ENCODE measurements at places on chromosomes 3 and 15.

DNA sequence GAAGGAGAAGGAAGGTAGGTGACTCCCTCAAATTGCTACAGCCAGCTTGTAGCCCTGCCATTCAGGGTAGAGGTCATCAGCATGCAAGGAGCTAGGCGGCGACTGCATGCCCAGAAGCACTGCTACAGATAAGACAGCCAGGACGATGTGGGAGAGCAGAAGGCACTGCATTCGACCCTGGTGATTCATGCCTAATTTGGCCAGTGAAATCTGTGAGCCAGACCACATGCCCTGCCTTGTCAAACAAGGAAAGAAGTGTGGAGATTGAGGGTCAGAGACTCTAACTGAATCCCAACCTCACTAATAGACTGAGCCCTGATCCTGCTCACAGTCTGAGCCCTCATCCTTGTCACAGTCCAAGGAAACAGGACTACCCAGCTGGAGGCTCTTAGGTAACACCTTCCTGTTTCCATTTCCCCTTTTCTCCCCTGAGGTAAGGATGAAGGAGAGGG is 86.6 kb downstream of the LINGO1 start:
- DNase-seq = no peak

GRCh38 chr3:189674249-189674913 is 43.2 kb downstream of the TP63 start:
- no peak for DNase-seq

DNA sequence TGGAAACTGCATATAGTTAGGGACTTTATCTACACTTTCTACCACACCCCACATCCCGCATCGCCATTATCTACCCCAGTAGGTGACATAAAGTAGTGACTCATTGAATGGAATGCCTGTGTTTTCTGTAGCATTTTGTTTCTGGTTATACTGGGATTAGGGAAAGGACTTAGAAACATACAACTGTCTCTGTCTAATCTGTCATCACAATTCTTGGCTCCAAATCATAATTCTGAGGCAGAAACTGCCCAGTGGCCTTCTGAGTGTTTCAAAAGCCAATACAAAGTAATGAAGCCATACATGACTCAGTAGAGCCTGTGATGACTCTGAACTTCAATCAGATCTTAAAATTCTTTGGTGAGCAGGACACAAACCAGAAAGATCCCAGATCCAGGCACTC is 115.7 kb upstream of the CHRM5 start:
- DNase-seq = no peak

DNA sequence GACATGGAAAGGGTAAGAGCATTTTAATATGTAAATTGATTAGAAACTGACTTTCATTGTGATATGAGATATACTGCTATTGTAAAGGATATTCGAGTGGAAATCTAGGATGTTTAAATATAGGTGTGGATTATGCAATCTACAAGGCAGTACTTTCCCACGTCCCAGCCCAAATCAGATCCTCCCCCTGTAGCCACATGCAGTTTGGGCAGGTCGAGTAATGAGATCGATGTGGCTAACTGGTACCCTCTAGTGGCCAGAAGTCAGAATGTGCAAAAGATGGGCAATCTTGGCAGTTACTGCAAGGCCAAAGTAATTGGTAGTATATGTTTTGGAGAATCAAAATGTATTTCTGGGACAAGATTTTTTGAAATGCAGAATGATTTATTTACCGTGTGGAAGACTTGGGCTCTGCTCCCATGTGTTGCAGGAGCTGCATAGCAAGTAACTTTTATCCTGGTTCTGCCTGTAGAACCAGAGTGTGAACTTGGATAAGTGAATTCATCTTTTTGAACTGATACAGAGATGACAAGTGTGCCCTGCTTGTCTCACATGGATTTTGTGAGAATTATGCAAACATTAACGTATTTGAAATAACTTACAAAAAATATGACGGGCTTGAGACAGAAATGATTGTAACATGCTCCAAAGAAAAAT is 94.5 kb upstream of the ADAMTSL3 start:
- peak; percentile 17 for DNase-seq

GRCh38 chr3:126211569-126211968 is 31.2 kb upstream of the ALDH1L1 start:
- DNase-seq = no peak

- no peak for DNase-seq
Observed at GRCh38 chr15:75237316-75237982, 20.7 kb upstream of the GOLGA6C start.

DNA sequence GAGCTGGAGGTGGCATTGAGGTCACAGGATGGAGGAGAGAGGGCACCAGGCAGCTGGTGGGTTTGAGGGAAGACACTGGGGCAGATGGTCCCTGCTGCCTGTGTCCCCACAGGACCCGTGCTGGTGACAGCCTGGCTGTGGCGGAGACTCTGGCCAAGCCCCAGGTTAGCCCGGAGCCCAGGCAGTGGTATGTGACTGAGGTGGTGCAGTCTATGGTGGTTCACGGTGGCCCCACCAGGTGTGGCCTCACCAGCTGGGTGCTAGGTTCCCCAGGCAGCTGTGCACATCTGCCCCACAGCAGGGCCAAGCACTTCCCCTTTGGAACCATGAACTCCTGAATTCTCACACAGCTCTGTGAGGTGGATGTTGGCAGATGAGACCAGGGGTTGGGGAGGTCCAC is 15.4 kb downstream of the PLXNA1 start:
- no peak for DNase-seq

DNA sequence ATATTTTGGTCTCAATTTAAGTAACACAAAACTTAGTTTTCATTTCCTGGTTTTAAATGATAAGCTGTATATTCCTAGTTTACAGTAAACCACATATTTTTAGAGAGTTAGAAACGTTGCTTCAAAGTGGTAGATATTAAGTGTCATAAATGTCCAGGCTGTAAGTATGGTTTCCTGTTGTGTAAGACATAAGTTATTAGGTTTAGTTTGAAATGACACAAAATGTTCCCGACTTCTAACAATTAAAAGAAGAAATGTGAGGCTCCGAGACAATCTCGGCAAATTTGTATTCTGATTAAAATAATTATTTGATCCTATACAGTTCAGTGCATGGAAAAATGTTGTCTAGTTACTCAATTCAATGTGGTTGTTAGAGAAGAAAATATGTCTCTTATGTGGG is 387.3 kb downstream of the EPHA3 start:
- DNase-seq = no peak

GRCh38 chr3:59106085-59106648 is 56.3 kb upstream of the CFAP20DC start:
- DNase-seq = no peak

Data from caudate nucleus (tissue), 63 donors.